Activated T-helper 1 cell treated with anti-CD3 and anti-CD28 coated beads, Interleukin-2, amount 50 U/mL, for 16 hours (primary cell): ENCODE measurements at places on chromosomes 2 and 18.

- DNase-seq = no peak
Observed at GRCh38 chr18:3411327-3411726, 38.6 kb upstream of the TGIF1 start.

- DNase-seq = no peak
Observed at GRCh38 chr2:64448041-64448426, 5.9 kb upstream of the LGALSL start.

DNA sequence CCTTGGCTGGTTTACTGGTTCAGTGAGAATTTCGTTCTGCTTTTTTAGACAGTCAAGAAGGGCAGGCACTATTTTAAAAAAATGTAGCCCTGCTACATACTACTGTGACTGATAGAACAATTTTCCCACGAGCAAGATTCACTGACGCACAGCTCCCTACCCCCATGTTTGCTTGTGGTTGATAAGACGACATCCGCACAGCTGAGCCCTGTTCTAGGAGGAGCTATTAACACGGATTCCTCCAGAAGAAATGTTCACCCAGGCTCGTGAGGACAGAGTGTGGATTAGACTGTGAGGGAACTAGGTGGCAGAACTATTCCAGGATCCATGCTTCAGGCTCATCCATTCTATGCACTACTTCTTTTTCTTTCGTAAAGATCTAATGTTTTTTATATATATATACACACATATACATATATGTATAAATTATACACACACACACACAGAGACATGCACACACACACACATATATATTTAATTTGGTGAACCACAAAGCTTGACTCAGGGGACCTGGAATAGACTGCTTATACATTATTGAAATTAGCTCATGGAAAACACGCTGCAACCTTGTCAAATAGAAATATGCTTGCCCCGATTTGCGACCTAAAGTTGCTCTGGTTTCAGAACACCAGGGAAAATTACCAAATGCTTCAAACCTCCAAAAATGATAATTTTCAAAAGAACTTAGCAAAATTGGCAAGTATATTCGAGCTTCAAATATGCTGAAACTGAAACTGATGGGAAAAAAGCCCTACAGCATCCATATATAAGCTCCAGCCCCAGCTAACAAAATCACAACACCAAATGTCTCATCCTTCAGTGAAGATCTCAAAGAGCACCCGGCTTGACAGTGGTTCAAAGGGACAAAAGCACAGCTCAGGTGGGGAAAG is 370.4 kb downstream of the SOCS6 start:
- DNase-seq = no peak

- no peak for DNase-seq
Observed at GRCh38 chr2:20693317-20693716, 26.4 kb downstream of the GDF7 start.

- no peak for DNase-seq
Observed at GRCh38 chr18:59172664-59173249, 33.1 kb downstream of the SEC11C start.

DNA sequence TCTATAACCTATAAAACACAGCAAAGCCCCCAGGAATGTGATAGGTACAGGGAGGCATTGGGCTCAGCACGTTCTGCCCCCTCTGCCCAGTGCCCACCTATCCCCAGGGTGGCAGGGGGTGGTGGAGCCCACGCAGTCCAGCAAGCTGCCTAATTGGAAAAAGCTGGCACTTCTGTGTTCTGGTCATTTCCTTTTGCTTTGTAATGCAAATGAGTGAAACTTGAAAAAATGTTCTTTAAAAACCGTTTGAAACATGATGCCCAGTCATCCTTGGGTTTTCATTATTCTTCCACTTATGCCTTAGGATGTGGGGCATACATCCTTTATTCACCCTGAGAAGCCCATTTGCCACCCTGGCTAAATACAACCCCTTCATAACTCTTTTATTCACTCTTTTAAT is 89.9 kb upstream of the LTBP1 start:
- DNase-seq = no peak

DNA sequence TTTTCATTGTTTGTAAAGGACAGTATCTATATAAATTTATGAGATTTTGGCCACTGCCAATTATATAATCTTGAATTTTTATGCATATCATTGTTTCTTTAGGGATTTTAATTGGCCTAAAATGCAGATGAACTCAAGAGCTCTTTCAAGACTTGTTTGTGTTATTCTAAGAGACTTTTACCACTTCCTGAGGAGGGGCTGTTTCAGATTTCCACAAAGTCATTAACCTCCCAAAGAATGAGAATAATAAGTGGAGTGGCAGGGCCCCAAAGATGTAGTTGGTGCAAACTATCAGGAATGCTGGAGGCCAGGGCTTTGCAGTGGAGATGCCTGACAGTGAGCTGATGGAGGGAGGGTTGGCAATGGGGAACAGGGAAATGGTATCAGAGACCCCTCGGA is 15.5 kb upstream of the ACVR1 start:
- no peak for DNase-seq

- no peak for DNase-seq
Observed at GRCh38 chr2:72185206-72185605, 37.5 kb upstream of the CYP26B1 start.

DNA sequence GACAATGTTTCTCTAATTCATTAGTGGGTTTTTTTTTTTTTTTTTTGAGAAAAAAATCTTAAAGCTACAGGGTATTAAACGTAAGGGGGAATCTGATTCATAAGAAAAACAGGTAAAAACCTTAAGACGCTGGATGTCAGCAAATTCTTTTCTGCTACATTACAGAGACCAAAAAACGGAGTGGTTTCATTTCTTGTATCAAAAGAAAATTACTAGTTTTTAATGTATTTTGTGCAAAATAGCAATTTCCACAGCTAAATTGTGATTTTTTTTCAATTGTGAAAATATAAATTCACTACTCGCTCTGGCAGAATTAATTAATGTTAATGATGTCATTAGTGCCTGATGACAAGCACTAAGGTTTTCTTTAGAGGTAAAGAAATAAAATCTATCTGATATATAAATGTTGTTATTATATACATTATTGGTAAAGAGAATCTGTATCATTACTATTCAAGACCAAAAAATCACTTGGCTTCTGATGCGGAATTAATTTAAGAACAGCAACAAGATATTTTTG is 9.9 kb downstream of the OTX1 start:
- no peak for DNase-seq

- no peak for DNase-seq
Observed at GRCh38 chr2:84652431-84652830, 136.1 kb downstream of the DNAH6 start.

DNA sequence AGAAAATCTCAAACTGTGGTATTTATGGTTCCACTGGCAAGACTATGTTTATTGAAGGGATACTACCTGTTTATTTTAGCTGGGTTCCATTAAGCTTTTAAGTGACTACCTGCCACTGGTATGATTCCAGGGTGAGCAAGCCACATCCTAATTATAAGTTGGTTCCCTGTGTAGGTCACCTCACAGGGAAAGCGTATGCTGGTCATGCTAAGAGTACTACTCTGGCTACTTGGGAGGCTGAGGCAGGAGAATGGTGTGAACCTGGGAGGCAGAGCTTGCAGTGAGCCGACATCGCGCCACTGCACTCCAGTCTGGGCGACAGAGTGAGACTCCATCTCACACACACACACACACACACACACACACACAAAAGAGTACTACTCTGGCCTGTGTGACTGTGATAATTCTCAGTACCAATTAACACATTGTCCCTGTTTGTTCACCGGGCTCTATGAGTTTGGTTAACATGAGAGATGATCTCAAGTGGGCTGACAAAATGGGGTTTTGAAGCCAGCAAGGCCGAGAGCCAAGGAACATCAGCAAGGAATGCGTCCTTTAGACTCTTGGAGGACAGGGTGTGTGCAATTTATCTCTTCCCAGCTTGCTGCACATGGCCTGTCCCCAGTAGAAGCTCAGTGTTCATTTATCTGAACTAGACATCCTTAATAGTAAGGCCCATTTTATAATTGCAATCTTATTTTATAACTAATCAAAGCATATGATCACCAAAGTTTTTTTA is 15.2 kb upstream of the ITSN2 start:
- no peak for DNase-seq

DNA sequence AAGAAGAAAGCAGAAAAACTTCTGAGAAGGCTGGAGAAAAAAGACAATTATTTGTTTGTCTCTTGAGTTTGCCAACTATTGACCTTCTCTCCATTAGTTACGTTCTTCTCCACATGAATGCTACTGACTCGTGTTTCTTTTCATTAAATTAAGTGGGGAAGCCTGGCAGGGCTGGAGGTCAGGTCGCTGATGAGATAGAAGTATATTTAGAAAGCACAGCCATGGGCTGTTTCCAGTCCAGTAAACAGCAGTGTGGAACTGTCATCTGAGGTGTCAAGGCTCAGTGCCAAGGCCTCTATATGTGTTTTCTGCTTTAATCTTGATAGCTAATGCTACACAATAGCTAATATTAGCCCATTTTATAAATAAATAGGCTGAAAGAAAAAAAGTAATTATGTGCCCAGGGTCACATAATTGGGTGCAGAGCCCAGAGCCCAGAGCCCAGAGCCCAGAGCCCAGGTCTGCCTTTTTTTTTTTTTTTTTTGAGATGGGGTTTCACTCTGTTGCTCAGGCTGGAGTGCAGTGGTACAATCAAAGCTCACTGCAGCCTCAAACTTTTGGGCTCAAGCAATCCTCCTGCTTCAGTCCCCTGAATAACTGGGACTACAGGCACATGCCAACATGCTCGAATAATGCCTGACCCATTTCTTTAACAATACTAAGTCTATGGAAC is 6.3 kb downstream of the MSGN1 start:
- no peak for DNase-seq

- DNase-seq = no peak
Observed at GRCh38 chr18:28127228-28127627, 49.7 kb downstream of the CDH2 start.

DNA sequence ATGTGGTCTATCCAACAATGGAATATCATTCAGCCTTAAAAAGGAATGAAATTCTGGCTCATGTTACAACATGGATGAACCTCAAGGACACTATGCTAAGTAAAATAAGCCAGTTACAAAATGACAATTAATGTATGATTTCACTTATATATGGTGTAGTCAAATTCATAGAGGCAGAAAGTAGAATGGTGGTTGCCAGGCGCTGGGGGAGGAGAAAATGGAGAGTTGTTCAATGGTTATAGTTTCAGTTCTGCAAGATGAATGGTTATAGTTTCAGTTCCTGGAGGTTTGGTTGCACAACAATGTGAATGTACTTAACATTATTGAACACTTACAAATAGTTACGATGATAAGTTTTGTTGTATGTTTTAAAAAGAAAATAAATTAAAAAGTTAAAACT is 79.2 kb upstream of the IL1R2 start:
- no peak for DNase-seq

DNA sequence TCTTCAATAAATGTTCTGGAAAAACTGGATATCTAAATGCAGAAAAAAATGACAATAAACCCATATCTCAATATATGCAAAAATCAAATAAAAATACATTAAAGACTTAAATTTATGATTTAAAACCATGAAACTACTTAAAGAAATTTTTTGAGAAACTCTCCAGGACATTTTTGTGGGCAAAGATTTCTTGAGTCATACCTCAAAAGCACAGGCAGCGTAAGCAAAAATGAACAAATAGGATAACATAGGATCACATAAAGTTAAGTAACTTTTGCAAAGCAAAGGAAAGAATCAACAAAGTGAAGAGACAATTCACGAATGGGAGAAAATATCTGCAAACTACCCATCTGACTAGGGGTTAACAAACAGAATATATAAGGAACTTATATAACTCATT is 1545.5 kb downstream of the SUCLG1 start:
- DNase-seq = no peak

DNA sequence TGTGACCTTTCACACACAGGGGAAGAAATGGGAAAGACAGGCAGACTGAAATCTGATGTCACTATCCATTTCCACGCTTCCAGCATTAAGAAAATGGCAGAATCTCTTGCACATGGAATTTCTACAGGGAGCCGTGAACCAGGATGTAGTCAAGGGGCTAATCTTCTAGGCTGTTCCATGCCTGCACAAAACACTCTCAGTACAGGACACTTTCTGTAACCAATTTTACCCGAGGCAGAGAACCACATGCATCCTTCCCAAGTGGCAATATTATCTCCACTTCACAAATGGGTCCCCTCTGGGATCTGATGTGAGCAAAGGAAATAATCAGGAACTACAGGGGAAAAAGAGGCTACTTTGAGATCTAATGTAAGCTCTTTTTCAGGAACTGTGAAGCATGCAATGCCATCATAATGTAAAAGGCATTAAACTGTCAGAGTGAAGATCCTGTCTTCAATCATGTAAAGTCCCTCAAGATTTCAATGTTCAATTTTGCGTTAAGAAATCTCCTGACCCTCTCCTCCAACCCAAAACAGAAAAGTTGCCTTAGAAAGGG is 236.9 kb downstream of the RBM43 start:
- no peak for DNase-seq

DNA sequence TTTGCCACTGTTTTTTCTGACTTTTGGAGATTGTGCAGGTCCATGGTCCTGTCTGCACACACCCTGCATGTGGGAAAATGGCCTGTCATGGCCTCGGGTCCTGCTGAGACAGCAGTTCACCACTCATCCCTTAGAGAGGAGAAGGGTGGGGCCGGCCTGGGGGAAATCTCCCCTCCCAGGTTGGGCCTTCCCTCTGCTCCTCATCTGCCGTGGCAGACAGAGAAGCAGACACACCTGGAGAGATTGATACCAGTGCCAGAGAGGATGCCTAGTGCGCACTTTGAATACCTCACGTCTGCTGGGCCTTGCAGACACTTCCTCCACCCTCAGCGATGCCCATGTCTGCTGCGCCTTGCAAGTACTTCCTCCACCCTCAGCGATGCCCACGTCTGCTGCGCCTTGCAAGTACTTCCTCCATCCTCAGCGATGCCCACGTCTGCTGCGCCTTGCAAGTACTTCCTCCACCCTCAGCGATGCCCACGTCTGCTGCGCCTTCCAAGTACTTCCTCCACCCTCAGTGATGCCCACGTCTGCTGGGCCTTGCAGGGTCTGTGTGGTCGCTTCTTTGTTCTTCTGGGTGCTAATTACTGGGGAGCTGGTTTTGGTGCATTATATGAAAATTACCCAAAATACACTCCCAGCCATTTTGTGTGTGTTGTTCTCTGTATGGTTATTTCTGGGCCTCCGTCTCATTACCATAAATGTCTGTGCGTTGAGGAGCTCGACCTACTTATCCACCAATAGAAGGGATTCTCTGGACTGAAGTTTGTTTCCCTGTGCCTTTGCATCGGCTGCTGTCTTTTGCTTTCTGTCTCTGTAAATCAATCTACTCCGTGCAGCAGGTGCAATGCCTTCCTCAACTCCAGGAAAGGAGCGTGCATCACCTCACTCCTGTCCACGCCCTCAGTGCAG is 186.9 kb upstream of the PXDN start:
- no peak for DNase-seq
